CD4-positive, alpha-beta T cell treated with Interferon gamma for 1 hour (primary cell): ENCODE measurements at places on chromosomes 12 and 14.
A peak's percentile ranks its signal among the peaks of the same experiment; 100 is the strongest.

DNA sequence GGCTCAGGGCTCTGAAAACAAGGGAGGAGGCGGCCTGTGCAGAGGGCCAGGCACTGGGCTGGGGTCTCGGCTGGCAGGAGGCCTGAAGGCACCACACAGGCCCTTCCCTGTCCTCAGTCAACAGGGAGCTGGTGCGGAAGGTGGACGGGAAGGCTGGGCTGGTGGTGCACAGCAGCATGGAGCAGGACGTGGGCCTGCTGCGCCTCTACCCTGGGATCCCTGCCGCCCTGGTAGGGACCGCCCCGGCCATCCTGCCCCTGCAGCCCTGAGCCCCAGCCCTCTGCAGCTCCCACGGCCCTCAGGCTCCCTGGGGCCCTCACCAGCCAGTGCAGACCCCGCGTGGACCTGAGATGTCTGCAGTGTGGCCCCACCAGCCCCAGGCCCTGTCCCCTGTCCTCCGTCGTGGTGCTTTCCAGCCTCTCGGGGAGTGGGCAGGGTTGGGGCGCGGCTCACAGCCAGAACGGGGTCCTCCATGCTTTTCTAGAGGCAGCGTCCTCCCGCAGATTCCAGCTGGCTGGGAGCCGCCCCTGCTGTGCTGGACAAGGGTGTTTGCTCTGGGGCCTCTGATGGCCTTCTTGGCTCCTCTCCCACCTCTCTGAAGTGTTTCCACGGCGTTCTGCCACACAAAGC is 18.1 kb downstream of the ASPG start:
- no peak for DNase-seq

GRCh38 chr12:28178775-28179174 is 11.5 kb upstream of the CCDC91 start:
- DNase-seq = no peak

- no peak for DNase-seq
These were observed 14.9 kb upstream of the IFT81 start for GRCh38 chr12:110109037-110109836.

DNA sequence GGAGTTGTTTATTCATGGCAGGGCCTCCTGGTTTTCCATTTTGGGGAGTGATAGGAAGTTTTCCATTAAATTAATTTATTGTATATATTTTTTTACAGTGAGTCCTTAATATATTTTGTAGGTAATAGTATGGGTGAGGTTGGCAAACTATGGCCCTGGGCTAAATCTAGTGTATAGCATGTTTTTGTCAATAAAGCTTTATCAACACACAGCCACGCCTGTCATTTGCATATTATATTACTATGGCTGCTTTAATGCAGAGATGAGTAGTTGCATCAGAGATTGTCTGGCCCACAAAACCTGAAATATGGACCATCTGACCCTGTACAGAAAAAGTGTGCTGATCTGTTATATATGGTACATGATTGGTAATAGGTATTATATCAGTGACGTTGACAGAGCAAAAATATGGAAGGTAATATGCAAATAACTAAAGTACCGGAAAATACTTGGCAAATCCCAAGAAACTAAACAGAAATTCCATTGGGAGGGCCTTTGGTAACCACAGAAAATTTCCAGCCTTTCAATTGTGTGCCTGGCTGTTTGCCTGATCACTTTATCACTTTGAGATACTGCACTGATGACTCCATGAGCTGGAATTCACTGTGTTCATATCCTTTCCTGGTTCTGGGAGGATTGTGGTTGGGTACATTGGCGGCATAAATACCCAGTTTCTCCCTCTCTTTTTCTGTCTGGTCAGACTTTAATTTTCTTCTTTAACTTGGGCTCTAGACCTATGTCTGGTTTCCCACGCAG is 61.7 kb upstream of the RFLNA start:
- no peak for DNase-seq

GRCh38 chr14:52069307-52070050 is 620 bp upstream of the NID2 start:
- DNase-seq = no peak

GRCh38 chr12:45232756-45233372 is 17.0 kb downstream of the ANO6 start:
- peak; percentile 18 for DNase-seq

- no peak for DNase-seq
These were observed 341.8 kb downstream of the C12orf50 start for GRCh38 chr12:87687362-87687761.
